ENCODE measurements at places on chromosomes 7 and 10.
A peak's percentile ranks its signal among the peaks of the same experiment; 100 is the strongest.

- no peak for DNase-seq
Measured at GRCh38 chr7:15007507-15007906, 105.0 kb upstream of the DGKB start.

DNA sequence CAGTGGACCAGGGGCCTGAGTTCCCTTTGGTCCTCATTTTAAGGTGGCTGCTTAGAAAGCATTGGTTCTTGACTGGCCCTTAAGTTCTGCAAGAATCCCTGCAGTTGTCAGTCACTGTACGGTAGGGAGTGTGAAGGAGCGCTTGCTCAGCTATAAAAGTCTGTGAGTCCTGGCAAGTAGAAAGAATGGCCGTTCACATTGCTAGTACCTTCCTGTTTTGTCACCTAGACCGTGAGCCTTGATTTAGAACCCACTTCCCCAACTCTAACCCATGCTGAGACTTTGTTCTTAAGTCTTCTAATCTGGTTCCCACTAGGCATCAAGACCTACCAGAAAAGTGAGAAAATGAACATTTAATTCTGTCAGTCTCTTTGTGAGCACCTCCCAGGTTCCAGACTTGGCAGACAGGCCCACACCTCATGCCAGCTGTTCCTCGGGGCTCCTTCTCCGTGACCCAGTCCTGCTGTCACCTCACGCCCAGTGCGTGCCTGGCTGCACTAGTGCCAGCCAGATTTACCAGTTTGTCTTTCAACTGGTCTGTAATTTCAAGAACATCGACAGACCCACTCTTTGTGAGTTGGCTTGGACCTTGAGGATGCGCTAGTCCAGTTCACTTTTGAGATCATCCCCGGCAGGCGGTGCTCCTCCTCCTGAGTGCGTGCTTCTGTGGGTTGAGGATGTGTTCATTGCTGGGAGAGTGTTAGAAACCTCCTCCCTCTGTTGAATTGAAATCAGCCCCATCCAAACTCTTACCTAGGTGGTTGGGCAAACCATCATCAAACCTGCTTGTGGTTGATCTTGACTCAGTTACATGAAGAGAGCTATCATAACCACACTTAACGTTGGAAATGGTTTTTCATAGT, 78.5 kb downstream of the SHH start:
- DNase-seq = no peak

- peak; percentile 60 for DNase-seq
Measured at GRCh38 chr10:103277713-103278536, 987 bp downstream of the INA start.

DNA sequence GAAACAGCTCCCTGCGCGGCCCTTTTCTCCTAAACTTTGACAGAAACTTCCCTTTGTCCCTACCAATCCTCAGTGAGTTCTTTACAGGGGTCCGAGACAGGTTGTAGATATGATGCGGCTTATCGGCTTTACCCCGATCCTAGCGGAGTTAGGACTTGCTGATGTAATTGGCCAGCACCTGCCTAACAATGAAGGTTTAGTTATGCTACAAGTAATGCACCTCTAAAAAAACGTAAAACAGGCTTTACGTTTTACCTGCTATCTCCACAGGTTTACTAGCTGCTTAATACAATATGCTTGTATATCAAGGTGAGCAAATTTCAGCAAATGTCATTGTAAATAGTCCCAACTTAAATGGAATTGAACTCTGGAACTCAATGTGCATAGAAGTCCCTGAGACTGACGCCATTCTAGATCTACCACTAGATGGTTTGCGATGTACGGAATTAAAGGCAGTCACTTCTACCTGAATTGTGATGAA, 697 bp upstream of the SNX13 start:
- peak; percentile 86 for DNase-seq

GRCh38 chr7:15236952-15237351, 324.9 kb downstream of the AGMO start:
- no peak for DNase-seq

Measured in NCI-H1417 (cell line).